ENCODE measurements at places on chromosomes 3 and 15. TPM values are rescaled to one million over a fixed set of nuclear protein-coding genes. Genes with fewer than 3 reads are reported as not detected.
A peak's percentile ranks its signal among the peaks of the same experiment; 100 is the strongest.

The PIGBOS1 gene
- total RNA-seq: 13.6 TPM

The GHRL gene
- 45.8 TPM for total RNA-seq

The GABRR3 gene
- not detected for total RNA-seq

The GP9 gene
- not detected for total RNA-seq

The TGFBR2 gene
- total RNA-seq: 21.2 TPM

DNA sequence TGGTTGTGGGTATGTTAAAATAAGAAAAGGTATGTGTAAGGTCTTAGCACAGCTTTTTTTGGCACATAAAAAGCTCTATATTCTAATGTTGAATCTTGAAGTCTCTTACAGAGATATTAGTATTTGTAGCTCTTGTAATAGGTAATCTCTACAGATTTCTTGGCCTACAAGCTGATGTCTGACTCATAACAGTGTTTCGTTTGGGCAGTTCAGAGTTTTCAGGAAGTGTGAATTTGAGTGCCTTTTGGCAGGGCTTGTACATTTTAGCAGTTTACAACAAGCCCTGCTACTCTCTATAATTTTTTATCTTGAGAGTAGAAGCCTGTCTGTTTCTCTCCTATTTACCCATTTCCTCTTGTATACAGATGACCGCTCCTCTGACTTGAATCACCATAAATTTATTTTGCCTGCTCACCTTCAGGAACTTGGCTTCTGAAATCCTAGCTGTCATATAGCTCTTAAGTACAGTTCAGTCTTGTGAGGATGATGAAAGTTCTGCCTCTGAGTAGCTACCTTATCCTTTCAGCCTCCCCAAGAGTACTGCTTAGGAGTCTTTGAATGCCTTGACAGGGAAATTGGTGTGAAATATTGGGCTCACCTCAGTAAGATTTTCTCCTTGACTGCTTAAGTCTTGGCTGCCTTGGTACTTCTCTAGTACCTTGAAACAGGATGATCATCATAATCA, 419.9 kb upstream of the RARB start:
- DNase-seq: no peak
- peaks cover 11% of the 10 kb centered on the region for H3K4me1 ChIP-seq
- no peaks in the 10 kb centered on the region for H3K27me3 ChIP-seq
- no peaks in the 10 kb centered on the region for H3K36me3 ChIP-seq

- no peaks in the 10 kb centered on the region for H3K27me3 ChIP-seq
- no peaks in the 10 kb centered on the region for H3K36me3 ChIP-seq
- no peak overlapping the region for H3K27ac ChIP-seq
- no peak for DNase-seq
- H3K4me3 ChIP-seq: no peak overlapping the region
- no peaks in the 10 kb centered on the region for H3K4me1 ChIP-seq
Observed at GRCh38 chr3:42714171-42714852, 11.7 kb upstream of the HHATL start.

DNA sequence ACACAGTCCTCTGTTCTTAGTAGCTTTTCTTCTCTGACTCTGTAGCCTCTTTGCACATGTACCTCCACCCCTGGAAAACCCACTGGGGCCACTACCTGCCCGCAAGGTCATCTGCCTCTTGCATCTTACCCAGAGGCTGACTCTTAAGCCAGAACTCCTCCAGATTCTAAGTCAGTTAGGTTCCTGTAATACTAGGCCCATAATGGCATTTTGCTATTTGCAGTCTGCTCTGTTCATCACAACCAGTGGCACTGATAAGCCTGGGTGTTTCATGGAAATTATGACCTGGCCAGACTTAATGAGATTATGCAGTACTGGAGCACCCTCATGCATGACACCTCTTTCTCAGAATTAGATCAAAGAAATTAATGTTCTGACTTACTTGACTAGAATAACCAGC, 31.7 kb upstream of the ATG7 start:
- no peak for DNase-seq
- H3K4me1 ChIP-seq: no peaks in the 10 kb centered on the region
- H3K27me3 ChIP-seq: peaks cover 7% of the 10 kb centered on the region
- H3K27ac ChIP-seq: no peak overlapping the region
- H3K36me3 ChIP-seq: no peaks in the 10 kb centered on the region

- H3K27me3 ChIP-seq: no peaks in the 10 kb centered on the region
- DNase-seq: peak; percentile 28
- peaks cover 16% of the 10 kb centered on the region for H3K4me1 ChIP-seq
- H3K27ac ChIP-seq: peak overlapping the region; percentile 71
- H3K4me3 ChIP-seq: peak overlapping the region; percentile 80
- H3K36me3 ChIP-seq: peaks cover 5% of the 10 kb centered on the region
Observed at GRCh38 chr15:99732751-99733267, 428 bp downstream of the LYSMD4 start.

DNA sequence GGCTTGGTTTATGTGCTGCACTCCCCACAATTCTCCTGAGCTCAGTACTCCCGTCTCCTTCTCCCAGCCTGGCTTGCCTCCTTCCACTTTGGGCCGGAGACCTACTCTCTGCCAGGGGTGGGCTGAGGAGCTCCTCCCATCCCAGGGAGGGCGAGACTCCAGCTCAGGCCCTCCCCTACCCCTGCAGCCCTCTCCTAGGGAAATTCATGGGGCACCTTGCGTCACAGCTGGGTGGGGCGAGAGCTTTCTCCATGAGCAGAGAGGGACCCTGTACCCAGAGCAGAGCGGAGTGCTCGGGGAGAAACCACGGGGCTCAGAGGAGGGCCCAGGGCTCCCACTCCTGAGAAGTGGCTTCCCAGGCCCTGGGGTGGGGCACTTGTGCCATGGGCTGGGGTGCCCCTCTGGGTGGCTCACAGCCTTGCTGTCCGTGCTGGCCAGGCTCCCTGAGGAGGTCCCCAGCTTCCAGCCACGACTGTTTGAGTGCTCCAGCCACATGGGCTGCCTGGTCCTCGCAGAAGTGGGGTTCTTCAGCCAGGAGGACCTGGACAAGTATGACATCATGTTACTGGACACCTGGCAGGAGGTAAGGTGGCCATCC, 13.3 kb downstream of the VILL start:
- no peak for DNase-seq
- H3K27ac ChIP-seq: peak overlapping the region; percentile 91
- H3K36me3 ChIP-seq: peaks cover 2% of the 10 kb centered on the region

- no peaks in the 10 kb centered on the region for H3K27me3 ChIP-seq
- no peak overlapping the region for H3K4me3 ChIP-seq
- H3K27ac ChIP-seq: no peak overlapping the region
- no peaks in the 10 kb centered on the region for H3K4me1 ChIP-seq
- no peak for DNase-seq
Observed at GRCh38 chr3:109977897-109978296, 640.6 kb upstream of the DPPA4 start.
